Thoracic aorta (tissue), 2 donors: ENCODE measurements at places on chromosomes 6 and 20.

DNA sequence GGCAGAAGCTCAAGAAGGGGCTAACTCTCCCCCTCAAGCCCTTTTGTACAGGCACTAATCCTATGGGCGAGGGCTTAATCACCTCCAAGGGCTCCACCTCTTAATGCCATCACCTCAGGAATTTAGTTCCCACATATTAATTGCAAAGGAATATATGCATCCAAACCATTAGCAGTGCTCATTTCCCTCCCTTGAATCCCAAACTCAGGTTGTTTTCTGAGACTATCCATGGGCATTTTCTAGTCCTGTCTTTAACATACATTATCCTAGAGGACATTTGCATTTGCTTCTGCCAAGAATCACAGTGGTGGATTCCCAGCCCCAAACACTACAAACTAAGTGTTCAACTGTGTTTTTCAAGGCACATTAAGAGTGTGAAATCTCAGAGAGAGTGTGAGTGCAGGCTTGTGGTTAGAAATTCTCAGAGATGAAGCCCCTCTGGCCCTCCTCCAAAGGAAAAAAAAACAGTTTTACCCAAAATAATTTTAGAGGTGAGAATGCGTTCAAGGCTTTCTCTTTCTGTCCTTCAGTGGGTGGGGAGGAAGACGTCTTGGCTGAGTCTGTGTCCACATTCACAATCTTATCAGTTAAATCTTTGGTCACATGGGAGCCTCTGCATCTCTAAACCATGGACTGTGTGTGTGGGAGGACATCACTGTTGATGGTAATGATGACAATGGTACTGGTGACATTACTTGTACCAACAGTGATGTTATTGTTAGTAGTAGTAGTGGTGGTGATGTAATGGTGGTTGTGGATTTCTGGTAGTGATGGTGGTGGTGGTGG, 59.3 kb downstream of the SYNDIG1 start:
- no peak for DNase-seq

DNA sequence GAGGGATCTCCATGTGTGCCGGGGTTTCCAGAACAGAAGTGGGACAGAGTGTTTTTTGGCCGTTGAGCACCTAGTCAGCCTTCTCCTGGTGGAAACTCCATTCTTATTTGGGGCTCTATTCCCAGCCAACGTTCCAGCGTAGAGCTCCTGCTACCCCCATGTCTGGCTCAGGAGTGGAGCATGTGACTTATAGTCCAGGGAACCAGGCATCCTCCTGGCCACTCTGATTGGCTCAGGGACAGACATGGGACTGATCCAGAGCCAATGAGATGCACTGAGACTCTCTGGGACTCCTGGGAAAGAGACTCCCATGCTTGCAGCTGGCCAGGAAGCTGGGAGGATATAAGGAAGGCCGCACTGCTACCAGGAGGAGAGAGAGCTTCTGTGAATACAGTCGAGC, 87.1 kb downstream of the SULF2 start:
- DNase-seq: no peak

- no peak for DNase-seq
Observed at GRCh38 chr6:16559071-16559470, 202.2 kb downstream of the ATXN1 start.

DNA sequence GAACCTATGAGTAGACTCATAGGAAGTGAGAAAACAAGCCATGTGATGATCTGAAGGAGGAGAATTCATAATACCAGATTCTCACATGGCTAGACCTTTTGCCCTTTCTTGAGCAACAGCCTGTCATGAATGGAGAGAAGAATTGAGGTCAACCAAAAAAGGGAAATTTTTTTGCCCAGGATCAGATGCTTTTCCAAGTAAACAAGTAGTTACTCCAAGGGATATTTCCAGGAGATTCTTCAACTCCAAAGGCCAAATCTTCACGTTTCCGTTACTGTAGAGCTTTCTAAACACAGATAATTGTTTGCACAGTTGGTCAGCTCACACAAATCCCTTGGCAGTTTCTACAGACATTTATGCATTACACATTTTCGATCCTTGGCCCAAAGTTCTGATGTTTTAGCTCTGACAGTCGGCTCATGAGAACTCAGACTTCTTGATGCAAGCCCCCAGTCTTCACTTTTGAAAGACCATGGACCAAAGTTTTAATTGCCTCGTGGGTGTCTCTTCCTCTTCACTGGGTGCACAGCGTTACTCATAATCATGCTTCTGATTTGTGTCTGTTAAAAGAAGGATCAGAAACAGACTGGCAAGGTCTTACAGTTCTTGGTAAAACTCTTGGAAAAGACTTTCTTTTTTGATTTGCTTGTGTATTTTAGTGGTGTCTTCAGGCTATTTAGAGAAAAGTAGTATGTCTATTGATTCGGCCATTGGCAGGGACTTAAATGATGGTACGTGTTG, 115.0 kb downstream of the TSHZ2 start:
- DNase-seq: no peak

DNA sequence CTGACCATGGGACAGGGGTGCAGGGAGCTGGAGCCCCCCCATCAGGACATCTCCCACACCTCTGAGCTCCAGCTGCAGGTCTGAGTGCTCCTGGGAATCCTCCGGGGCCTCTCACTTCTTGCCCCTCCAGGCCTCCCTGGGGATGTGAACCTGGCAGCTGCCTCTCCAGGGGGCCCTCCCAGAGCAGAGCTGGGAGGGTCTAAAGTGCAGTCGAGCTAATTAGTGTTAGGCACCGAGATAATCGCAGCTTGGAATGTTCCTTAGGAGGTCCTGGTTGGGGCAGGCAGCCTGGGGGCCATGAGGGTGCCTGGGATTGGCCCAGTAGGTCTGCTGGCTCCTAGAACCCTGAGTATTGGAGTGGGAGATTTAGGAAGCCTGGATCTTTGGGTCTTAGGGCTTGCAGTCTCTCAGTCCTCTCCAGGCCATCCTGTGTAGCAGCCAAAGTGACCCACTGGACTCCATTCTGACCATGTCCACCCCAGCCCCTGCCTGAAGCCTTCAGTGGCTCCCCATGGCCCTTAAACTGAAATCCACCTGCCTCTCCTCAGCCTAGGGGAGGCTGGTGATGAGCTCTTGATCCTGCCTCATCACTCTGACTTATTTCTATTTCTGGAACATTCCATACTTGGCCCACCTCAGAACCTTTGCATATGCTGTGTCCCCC, 26.0 kb downstream of the CEBPB start:
- DNase-seq: no peak
